Fibroblast of villous mesenchyme (primary cell): ENCODE measurements at places on chromosomes 11 and 22.

GRCh38 chr11:126415669-126416420 lies 60.4 kb downstream of the ST3GAL4 start:
- DNase-seq, result peak; percentile 39

GRCh38 chr11:11937957-11938356 lies 70.5 kb downstream of the DKK3 start:
- DNase-seq, result peak; percentile 24

DNA sequence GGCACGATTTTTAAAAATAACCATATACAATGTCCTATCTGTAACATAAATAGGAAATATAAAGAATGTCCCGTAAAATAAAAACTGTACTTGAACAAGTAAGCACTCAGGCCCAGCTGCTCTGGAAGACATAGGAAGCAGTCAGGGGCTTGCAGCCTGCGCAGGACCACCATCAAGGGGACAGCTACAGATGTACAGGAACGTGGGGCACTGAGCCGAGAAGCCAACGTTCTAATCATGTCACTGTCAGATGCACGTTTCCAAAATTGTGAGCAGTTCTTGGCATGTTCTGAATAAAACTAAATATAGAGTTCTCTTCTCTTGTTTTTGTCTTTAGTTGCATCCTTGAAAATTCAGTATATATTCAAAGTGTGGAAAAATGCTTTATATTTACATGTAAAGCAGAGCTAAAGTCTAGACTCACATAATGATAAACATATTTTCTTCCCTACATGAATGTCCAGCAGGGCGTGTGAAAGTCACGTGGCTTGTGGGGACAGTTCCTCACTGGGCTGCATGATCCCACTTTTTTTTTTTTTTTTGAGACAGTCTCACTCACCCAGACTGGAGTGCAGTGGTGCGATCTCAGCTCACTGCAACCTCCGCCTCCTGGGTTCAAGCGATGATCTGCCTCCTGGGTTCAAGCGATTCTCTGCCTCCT lies 28.4 kb upstream of the TSPAN18 start:
- DNase-seq, result no peak

DNA sequence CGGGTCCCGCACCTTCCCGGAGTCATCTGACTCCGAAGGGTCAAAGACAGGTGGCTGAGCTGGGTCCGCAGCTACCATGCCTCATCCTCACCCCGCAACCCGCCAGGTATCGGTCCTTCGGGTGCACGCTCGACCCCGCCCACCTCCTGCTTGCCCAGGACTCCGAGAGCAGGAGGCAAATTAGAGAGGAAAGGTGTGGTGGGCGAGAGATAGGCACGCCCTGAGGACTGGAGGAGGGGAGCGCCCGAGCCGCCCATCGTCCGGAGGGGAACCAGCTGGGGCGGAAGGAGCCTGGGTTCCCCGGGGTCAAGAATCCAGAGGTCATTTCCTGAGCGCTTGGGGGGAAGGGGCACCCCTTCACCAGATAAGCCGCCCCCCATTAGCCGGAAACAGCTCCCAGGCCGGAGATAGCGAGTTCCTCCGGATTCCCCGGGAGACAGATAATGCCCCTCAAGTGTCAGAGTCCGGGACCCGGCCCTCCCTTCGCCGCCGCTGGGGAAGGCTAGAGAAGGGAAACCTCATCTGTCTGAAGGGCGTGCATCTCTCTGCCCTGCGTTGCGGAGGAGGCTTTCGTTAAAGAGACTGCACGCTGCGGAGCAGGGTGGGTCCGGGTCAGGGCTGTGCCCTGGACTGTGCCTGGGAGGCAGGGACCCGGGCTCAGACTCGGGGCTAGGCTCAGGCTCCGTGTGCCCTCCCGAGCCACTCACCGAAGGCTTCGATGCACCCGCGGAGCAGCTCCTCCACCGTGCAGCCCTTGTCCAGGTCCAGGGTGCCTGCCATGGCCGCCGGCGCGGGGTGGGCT lies 1.7 kb downstream of the RASGRP2 start:
- DNase-seq, result peak; percentile 16

- DNase-seq, result no peak
Measured at GRCh38 chr22:49368221-49368975, 459.3 kb downstream of the BRD1 start.

GRCh38 chr11:33179348-33179803 lies 18.1 kb upstream of the CSTF3 start:
- DNase-seq, result no peak

DNA sequence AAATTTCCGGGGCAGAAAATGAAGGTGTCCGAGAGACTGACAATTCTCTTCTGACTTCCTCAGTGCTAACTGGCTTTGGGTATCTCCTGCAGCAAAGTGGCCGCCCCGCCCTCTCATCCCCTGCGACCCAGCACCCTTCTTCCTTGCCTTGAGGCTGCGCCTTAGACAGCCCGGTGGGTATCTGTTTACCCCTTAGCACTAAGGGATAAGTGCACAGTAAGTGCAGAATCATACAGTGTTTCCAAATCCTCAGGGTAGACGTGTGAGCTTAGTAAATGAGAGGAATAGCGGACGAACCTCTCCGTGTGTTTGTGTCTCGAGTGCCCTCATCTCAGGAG lies 368 bp upstream of the CHORDC1 start:
- DNase-seq, result no peak

GRCh38 chr11:954392-955153 lies 28.9 kb downstream of the AP2A2 start:
- DNase-seq, result peak; percentile 31

DNA sequence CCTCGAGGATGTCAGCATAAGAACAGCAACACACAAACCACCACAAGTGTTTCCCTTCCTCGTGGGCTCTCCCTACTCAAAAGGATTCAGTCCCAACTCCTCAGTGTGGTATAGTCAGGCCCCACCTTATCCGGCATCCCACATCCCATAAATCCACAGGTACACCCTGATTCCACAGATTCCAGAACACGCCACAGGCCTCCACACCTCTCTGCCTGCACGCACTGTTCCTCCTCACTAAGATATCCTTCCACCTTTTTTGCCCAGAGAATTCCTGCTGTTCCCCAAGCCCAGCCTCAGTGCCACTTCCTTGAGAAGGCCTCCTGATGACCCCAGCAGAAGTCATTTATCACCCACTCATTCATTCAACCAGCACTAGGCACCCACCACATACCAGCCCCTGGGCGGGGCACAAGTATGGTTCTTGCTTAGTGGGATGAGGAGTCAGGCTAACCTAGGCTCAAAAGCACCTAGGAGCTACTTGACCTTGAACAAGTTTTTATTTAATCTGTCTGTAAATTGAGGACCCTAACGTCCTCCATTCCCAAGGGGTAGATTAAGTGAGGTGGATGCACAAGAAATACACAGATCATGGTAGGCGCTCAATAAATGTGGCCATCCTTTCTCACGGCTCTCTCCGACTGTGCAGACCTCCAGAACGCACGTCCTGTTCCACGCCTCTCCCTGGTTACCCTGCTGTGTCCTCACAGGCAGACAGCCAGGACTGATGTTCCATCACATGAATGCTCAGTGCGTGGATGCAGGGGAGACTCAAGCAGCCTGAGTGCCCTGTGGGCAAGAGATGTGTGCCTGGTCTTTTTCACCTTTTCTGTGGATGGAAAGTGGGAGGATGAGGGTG lies 2.1 kb upstream of the KCNJ4 start:
- DNase-seq, result no peak

- no peak for DNase-seq
Measured at GRCh38 chr11:83725728-83726127, 439.6 kb upstream of the CCDC90B start.

DNA sequence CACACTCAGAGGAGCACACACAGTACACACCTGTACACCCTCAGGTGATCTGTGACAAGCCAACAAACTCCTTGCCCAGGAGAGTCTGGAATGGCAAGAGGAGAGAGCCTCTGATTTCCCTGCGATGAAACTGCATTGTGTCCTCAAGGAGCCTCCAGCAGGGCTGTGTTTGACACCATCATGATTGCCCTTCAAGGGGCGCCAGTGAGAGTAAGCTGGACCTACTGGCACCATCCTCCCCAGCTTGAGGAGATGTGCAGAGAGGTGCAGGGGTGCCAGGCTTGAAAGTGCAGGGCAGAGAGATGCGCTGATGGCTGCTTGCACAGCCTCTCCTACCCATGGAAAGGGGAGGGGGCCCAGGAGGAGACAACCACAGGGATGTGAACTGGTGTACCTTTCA lies 188.8 kb upstream of the CADM1 start:
- DNase-seq, result no peak
